ENCODE measurements at places on chromosomes 7 and 10.

DNA sequence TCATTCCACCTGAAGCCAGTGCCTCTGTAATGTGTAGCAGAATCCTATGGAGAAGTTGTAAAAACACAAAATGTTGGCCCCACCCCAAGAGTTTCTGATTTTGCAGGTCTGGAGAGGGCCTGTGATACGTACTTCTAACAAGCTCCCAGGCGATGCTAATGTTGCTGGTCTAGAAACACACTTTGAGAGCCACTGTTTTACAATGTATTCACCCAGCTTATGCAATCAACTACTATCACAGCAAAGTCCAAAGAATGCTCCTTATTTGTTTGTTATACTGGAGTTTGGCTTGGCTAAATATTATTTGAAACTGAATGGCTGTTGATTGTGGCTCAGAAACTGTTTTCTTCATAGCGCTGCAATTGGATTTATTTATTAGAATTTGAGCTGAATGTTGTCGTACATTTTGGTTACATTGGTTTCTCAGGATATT is 44.3 kb downstream of the DNAJB9 start:
- no peak for DNase-seq

DNA sequence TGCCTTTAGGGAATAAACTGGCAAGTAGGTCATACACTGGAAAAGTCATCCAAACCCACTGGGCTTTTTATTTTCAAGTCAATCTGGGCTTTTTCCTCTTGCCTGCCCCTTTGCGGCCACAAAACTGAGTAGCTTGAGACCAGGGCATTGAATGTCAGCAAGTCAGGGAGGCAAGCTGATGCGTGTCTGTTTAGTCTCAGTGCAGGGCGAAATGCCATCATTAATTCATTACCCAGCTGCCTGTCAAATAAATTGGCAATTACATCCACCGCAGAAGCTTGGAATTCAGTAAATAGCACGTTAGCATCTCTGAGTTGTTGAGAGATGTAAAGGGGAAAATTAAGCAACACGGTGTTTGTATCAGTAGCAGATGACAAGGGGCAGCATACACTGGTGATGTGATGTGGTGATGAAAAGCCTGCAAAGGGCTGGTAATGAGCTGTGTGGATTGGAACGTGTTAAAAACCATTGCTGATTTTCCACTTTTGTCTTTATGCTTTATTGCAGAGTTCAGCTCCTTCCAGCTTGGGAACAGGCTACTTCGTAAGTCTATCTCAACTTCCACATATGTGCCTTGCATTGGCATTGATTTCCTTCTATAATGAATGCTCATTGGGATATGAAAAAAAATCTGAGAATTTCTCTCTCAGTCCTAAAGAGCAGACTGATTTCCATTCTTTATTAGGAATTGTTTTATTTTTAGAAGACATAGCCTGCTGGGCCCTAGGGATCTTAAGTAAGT is 535.9 kb downstream of the AUTS2 start:
- DNase-seq = no peak

GRCh38 chr7:55472928-55473725 is 99.2 kb downstream of the VOPP1 start:
- no peak for DNase-seq

DNA sequence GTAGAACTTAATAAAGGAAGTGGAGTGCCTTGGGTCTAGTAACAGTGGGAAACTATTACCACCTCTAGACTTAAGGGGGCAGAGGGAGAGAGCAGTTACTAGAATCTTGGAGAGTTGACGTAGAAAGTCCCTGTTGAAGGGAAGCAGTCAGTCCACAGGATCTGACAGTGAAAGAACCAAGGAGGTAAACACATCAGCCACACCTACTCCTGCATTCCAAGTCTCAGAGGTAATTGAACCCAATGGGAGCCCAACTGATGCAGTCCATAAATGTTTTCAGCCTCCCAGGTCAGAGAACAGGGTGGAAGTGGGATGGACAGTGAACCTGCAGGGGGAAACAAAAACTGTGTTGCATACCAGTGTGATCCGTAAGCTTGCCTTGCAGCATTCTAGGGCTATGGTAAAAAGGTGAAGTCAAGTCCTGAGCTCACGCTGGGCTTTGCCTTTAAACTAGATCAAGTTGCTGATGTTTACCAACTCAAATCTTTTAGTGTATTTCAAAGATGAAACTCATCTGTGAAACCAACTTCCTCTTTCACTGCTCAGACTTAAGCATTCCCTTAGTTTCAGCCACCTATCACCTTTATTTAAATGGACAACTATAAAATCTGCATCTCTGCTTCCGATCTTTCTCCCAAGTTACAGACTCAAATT is 57.2 kb downstream of the SLC16A12 start:
- DNase-seq = no peak

GRCh38 chr7:69342154-69342884 is 256.0 kb upstream of the AUTS2 start:
- no peak for DNase-seq

DNA sequence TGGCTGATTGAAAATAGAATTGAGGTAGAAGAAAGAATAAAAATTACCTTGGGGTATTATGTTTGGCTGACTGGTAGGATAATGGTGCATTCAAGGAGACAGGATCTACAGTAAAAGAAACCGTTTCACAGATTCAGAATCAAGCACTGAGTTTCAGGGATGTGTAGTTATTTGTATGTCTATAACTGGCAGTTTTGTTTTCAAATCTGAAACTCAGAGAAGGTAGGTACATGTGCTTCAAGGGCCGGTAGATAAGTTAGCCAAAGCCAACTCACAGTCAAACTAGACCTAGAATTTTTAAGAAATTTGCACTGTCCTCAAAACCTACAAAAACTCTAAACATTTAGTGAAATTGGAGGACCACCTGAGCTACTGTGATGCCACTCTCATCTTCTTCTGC is 191.5 kb downstream of the FOXP2 start:
- DNase-seq = no peak

DNA sequence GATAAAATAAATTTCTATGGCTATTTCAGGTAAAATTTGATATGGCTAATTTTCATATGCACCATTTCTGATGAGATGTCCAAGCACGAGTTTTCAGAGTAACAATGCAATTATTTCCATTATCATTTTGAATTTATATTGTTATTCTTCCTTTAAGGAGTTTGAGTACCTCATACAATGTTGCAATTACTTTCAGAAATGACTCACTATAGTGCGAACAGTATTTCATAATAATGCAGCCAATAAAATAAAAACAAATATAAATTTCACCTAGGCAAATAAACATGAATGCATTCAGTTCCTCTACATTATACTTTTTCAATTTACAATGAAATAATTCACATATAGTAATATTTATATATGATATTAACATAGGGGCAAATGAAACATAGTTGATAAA is 78.8 kb upstream of the LRRN3 start:
- no peak for DNase-seq

- no peak for DNase-seq
These were observed 138.7 kb upstream of the ADO start for GRCh38 chr10:62665771-62666170.

DNA sequence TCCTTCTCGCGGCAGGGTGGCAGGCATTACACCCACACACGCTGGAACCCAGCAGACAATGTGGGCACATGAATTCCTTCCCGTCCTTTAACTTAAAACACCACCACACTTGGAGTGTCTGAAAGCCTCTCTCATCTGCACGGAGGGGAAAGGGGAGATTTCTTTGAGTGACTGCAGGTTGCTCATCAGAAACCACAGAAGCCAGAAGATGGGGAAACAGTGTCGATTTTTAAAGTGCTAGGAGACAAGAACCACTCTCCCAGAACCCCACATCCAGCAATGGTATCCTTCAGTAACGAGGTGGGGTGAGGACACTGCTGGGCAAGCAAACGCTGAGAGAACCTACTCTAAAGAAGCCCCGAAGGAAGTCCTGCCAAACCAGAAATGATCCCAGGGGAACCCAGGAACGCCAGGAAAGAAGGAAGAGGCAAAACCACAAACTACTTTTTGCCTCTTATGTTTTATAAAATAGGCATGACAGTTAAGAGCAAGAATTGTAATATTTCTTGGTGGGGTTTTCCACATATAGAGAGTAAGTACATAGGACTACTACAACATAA is 254.3 kb downstream of the ELFN1 start:
- DNase-seq = no peak

DNA sequence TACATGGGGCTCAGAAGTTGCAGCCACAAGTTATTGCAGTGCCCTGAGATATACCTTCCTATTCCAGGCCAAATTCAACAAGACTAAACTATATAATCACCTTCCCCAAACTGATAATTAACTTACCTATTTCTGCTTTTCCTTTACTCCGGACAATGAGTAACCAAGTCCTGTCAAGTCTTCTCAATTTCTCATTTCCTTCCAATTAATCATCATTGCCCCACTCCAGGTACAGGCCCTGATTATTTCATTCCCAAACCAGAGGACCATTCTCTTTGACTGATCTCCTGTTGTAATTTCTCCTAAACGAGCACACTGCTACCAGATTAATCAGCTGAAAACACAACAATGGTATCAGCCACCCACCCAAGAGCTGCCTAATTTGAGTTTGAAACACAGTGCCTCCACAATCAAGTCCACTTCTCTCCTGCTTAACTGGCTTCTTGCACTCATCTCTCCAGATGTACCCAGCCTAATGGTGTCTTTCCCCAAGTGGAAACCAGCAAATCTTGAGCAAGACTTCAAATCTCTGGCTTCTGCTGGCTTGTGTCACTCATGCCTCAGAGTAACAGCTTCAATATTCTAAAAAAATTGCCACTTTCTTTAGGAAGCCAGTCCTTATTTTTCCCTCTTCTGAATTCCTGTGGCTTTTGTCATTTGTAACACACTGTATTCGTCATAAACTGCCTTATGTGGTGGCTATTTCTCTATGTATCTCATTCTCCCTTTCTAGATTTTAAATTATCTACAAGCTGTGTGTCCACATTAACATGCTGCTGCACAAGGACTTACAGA is 89.1 kb downstream of the CDK6 start:
- no peak for DNase-seq

- DNase-seq = no peak
These were observed 30.8 kb downstream of the ARHGAP19 start for GRCh38 chr10:97261656-97262055.

- DNase-seq = no peak
These were observed 62.4 kb upstream of the WDR11 start for GRCh38 chr10:120788771-120789170.

DNA sequence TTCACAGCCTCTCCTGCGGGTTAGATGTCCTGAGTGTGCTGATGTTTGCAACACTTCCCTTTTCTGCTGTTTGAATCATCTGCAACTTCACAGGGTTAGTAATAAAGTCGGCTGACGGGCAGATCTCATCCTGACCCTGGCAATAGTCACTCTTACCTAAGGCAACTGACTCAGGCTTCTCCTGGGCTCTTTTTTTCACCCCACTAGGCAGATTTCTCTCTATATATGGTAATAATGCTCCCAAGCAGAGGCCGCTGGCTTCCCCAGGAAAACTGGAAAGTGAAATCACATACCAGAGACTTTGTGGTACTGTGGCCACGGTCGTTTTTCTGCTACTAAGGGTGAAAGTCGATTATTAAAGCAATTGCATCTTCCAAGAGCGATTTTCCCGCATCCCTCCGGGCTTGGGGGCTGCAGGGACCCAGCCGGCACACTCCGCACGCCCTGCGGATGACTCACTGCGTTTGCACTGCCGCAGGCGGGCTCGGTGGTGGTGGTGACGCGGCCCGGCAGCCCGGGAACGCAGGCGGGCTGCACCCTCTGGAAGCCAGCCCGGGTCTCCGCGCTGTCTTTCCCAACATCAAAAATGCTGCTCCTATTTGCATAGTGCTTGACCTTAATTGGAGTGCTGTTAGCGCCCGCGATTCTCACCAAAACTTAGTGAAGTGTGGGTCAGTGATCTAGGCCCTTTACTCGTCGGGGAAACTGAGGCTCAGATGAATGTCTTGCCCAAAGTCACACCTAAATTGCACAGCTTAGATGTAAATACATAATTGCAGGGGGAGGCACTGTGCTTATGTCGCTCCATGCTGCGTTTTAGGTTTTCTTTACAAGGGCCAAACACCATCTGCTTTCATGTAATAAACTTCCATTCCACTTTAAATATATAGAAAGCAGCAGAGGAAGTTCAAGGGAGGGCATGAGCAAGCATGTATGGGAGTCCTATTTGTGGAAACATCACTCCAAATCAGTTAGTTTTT is 47.6 kb upstream of the ITGB1 start:
- DNase-seq = peak; percentile 68

DNA sequence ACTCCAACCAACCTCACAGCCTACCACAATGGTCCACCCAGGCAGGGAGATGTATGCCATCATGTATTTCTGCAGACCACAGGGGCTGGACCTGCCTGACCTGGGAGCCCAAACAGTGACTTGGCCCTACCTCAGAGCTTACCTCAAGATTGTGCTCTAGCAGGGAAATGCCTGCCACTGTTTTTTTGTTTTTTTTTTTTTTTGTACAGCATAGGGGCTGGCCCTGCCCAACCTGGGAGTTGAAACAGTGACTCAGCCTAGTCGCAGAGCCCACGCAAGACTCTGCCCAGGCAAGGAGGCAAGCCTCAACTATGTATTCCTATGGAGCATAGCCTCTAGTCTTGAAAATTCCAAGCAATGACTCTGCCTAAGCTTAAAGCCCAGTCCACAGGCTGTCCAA is 39.3 kb upstream of the CDK6 start:
- peak; percentile 39 for DNase-seq

- no peak for DNase-seq
These were observed 203.3 kb downstream of the DIP2C start for GRCh38 chr10:486206-486605.

- DNase-seq = peak; percentile 82
These were observed 75.7 kb upstream of the EFCAB10 start for GRCh38 chr7:105656922-105657521.

DNA sequence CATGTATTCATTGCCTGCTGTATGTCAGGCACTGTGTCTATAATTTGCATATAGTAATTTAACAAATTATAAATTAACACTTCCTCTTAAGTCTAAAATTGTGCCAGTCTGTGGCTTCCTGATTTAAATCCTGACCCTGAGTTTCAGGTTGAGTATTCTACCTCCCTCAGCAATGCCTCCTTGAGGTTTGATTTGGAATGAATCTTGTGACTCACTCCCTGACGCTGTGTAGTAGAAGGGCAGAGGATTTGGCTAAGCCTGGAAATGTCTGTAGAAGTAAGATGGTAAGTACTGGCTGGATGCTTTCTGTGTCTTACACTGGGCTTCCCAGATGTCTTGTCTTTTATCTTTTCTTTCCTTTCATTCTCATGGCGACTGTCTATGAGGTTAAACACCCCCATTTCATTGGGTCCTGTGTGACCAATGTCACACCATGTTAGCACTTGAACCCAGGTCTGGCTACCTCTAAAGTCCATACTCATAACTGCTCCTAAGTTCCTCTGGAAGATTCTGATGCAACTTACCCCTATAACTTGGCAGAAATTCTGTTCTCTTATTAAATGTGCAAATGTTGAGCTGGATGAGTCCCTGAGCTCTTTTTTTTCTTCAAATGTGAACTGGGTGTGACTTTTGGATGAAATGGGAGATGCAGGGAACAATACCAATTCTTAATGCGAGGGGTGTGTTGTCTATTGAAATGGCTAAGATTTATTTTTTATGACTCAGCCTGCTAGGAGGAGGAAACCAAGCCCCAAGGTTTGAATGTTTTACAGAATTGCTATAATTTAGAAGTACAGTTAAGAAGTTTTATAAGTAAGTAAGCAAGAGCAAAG is 48.5 kb downstream of the PLCE1 start:
- no peak for DNase-seq

- no peak for DNase-seq
These were observed 76.1 kb upstream of the PITRM1 start for GRCh38 chr10:3248526-3249306.

- no peak for DNase-seq
These were observed 7.0 kb upstream of the DPYSL4 start for GRCh38 chr10:132179551-132180392.

All from stimulated activated CD4-positive, alpha-beta T cell treated with anti-CD3 and anti-CD28 coated beads, Interleukin-15, amount 100 ng/mL, for 24 hours (primary cell).